ENCODE measurements at places on chromosomes 3 and 15.

DNA sequence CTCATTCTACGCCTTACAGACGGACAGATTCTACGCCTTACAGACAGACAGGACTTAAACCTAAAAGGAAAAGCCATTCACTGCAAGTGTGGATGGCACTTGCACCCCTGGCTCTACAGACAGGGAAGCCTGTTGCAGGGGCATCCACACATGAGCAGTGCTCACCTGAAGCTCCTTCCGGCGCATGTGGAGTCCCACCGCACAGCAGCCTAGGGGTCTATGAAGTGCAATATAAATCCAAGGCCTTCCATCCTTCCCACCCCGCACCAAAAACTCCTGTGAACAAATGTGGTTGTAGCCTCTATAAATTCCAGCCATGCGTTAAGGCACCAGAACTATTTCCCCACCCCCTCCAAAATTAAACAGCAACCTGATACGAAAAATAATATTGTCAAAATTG lies 121.3 kb downstream of the LRIG1 start:
- no peak overlapping the region for H3K27ac ChIP-seq
- H3K4me1 ChIP-seq = peaks cover 3% of the 10 kb centered on the region

DNA sequence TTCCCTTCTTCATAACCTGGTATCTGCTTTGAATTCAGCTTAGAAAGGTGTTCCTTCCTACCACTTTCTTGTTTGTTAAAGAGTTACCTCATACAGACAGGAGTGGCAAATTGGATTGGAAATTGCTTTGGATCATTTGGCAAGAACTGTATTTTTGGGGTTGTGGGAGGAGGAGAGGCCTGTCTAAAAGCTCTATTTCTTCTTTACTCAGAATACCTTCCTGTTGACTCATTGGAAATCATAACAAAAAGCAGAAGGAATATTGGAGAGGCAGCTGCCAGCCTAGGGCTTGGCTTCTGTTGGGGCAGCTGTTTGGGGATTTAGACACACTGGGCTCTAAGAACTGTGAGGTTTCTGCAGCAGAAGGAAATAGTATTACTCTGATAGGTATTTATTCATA lies 14.2 kb downstream of the IQGAP1 start:
- H3K36me3 ChIP-seq = no peaks in the 10 kb centered on the region
- H3K27me3 ChIP-seq = no peaks in the 10 kb centered on the region
- no peak overlapping the region for H3K4me3 ChIP-seq
- peak overlapping the region; percentile 88 for H3K27ac ChIP-seq
- DNase-seq = no peak
- H3K4me1 ChIP-seq = peaks cover 74% of the 10 kb centered on the region

DNA sequence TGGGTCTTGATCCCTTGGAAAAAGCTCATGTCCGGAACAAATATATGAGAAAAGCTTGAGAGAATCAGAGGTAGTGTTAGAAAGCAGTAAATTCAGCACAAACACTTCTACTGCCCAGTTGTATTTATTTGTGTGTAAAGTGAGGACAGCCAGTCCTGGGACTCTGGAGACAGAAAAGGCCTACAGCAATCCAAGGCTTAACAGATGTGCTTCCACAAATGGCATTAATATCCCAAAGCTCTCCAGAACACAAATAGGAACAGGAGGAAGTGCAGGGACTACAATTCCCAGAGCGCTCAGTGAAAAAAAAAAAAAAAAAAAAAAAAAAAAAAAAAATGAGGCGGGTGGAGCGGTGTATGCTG lies 390 bp upstream of the AP2M1 start:
- DNase-seq = no peak
- peaks cover 48% of the 10 kb centered on the region for H3K36me3 ChIP-seq
- H3K4me1 ChIP-seq = peaks cover 29% of the 10 kb centered on the region
- peak overlapping the region; percentile 92 for H3K27ac ChIP-seq
- no peak overlapping the region for H3K4me3 ChIP-seq

- no peaks in the 10 kb centered on the region for H3K4me1 ChIP-seq
- no peak overlapping the region for H3K27ac ChIP-seq
- no peaks in the 10 kb centered on the region for H3K36me3 ChIP-seq
- no peak overlapping the region for H3K4me3 ChIP-seq
- no peak for DNase-seq
These were observed 27.1 kb downstream of the CLRN1 start for GRCh38 chr3:150945226-150946032.

DNA sequence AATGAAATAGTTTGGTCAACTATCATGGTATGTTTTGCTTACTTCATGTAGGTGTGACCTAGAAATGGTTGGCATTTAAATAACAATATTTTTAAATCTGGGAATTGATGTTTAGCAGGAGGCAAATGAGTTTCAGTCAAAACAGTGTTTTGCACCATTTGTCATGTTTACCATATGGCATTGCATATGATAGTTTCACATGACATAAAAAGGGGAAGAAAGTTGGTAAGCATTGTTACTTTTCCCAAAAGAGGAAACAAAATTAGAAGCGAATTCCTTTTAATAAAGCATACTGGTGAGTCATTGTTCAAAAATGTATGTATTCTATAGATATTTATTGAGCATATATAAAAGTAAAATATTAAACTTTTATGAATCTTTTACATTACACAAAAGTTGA lies 2.3 kb downstream of the RNF13 start:
- H3K4me1 ChIP-seq = peaks cover 29% of the 10 kb centered on the region
- no peaks in the 10 kb centered on the region for H3K36me3 ChIP-seq
- H3K27me3 ChIP-seq = no peaks in the 10 kb centered on the region
- H3K4me3 ChIP-seq = peak overlapping the region; percentile 61
- peak overlapping the region; percentile 98 for H3K27ac ChIP-seq

DNA sequence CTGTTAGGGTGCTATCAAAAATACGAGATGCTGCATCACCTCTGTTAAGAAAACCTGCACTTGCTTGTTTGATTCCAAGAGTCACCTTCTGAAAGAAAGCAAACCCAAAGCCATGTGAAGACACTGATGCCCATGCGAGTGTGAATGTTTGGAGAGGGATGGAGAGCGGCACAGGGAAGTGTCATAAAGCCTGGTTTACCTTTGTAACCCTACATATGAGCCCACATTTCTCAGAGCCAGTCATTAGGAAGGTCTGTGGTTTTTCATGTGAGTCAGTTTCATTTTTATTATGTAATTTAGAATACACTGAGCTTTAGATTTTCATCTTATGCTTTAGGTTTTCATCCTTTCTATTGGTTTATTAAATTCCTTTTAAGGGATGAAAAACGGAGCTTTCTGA lies 896.8 kb downstream of the ROBO1 start:
- H3K4me1 ChIP-seq = no peaks in the 10 kb centered on the region
- H3K27ac ChIP-seq = no peak overlapping the region
- no peaks in the 10 kb centered on the region for H3K36me3 ChIP-seq
- no peak overlapping the region for H3K4me3 ChIP-seq

- H3K27ac ChIP-seq = no peak overlapping the region
- H3K27me3 ChIP-seq = no peaks in the 10 kb centered on the region
- peaks cover 37% of the 10 kb centered on the region for H3K4me1 ChIP-seq
- no peaks in the 10 kb centered on the region for H3K36me3 ChIP-seq
- no peak overlapping the region for H3K4me3 ChIP-seq
- no peak for DNase-seq
These were observed 120.4 kb upstream of the MEF2A start for GRCh38 chr15:99445272-99445850.

DNA sequence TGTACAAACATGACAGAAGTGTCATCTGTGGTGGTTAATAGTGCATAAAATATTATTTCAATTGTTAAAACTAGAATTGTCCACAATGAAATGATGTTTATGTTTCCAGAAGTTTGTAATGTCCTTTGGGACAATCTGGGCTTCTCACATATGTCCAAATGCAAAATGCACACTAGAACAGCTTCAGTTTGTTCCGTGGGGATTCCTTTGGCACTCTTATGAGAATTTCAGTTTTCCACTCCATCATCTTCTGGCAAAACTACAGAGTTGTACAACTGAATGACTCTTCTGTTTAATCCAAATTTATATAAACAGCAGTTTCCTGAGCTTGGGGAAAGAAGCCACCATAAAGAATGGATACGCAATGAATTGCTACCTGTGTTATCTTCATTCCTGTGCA lies 2.0 kb upstream of the OR5H6 start:
- H3K27me3 ChIP-seq = no peaks in the 10 kb centered on the region
- DNase-seq = no peak
- no peaks in the 10 kb centered on the region for H3K4me1 ChIP-seq
- no peak overlapping the region for H3K4me3 ChIP-seq
- no peaks in the 10 kb centered on the region for H3K36me3 ChIP-seq
- no peak overlapping the region for H3K27ac ChIP-seq

DNA sequence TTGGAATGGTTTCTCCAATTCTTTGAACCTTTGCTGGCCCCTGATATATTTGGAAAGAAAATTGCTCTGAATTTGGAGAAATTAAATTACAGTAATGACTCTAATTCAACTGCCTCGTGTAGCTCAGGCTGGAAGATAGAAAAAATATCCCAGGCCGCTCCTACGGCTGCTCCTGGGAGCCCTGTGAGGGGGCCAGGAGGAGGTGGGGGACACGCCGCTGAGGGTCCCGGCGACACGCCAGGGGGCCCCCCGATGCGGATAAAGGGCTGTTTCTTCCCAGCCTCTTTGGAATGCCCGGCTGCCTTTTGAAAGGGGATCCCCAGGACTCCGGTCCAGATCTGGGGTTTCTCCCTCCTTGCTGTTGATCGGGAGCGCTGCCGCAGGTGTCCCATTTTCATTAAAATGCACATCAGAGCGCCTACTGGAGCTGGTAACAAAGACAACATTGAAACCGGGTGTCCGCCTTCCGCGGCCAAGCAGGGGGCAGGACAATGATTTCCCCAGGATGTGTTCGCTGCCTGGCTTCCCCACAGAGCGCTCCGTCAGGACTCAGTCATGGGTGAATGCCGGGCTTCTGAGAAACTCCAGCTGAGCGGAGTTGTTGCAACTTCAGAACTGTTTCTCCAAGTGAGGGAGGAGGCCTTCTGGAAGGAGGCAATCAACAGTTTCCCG lies 200.1 kb upstream of the KBTBD8 start:
- no peaks in the 10 kb centered on the region for H3K36me3 ChIP-seq
- H3K27me3 ChIP-seq = no peaks in the 10 kb centered on the region
- H3K27ac ChIP-seq = no peak overlapping the region
- peak; percentile 63 for DNase-seq
- H3K4me1 ChIP-seq = peaks cover 3% of the 10 kb centered on the region
- no peak overlapping the region for H3K4me3 ChIP-seq
